A549 treated with Hydrocortisone at 1 μM for 4 hours (cell line): ENCODE measurements at places on chromosomes 2 and 18. TPM values are rescaled to one million over a fixed set of nuclear protein-coding genes. Genes with fewer than 3 reads are reported as not detected.

The TMEM37 gene
- total RNA-seq: 1.5 to 2.5 TPM (median 1.8 TPM) in 5 replicates

The DPP4 gene
- total RNA-seq: 0.61 to 1.2 TPM (median 0.76 TPM) in 5 replicates

The PRKAG3 gene
- not detected in 5 replicates for total RNA-seq

The OTOS gene
- not detected in 5 replicates for total RNA-seq

The STPG4 gene
- not detected in 5 replicates for total RNA-seq

The RAPH1 gene
- total RNA-seq: 5.6 to 8.6 TPM (median 7.1 TPM) in 5 replicates

The PCARE gene
- total RNA-seq: not detected in 5 replicates

The SIX3 gene
- total RNA-seq: 1.9 to 2.9 TPM (median 2.8 TPM) in 5 replicates

The COL6A3 gene
- 0.14 to 0.43 TPM (median 0.36 TPM) in 5 replicates for total RNA-seq

The APLF gene
- total RNA-seq: 0.51 to 0.70 TPM (median 0.66 TPM) in 5 replicates
